Activated CD4-positive, alpha-beta T cell treated with anti-CD3 and anti-CD28 coated beads, Interleukin-2, amount 10 ng/mL, durations not matched to agents 7 days and 5 days (primary cell): ENCODE measurements at places on chromosomes 12 and 14.

DNA sequence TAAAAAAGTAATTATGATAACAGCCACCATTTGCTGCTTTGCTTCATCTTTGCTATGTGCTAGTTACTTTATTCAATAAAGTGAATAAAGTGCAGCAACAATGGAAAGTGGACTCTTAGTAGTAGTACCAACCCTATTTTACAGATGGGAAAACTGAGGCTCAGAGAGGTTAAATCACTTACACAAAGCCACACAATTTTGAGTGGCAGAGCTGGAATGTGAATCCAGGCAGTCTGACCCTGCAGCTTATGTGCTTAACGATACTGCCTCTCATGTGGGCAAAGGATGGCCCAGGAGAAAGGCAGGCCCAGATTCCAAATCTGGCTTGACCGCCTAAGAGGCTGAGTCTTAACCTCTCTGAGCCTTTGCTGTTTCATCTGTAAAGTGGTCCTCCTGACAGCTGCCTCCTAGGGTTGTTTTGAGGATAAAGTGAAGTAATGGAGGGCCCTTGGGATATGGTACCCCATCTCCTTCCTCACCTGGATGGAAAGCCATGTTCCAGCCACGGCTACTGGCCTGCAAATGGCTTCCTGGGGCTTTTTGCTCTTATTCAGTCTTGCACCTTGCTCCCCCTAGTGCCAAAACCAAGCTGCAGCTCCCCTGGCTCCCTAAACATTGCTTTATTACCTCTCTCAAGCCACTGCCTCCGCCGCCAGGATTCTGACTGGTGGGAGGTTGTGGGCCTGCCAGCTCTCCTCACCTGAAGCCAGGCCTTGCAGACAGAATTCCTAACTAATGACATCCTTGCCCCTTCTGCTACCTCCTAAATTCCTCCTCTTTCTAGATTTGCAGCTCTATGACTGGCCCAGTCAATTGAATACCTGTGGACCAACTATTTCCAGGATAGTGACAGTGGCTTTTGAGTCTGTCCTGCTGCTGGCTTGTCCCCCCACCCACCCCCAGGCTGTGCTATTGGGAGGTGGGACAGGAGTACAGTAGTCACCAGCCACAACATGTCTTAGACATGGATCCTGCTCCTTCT is 283.3 kb upstream of the PWP1 start:
- DNase-seq, result peak; percentile 76

GRCh38 chr12:44716711-44717110 is 159.4 kb downstream of the NELL2 start:
- DNase-seq, result no peak

DNA sequence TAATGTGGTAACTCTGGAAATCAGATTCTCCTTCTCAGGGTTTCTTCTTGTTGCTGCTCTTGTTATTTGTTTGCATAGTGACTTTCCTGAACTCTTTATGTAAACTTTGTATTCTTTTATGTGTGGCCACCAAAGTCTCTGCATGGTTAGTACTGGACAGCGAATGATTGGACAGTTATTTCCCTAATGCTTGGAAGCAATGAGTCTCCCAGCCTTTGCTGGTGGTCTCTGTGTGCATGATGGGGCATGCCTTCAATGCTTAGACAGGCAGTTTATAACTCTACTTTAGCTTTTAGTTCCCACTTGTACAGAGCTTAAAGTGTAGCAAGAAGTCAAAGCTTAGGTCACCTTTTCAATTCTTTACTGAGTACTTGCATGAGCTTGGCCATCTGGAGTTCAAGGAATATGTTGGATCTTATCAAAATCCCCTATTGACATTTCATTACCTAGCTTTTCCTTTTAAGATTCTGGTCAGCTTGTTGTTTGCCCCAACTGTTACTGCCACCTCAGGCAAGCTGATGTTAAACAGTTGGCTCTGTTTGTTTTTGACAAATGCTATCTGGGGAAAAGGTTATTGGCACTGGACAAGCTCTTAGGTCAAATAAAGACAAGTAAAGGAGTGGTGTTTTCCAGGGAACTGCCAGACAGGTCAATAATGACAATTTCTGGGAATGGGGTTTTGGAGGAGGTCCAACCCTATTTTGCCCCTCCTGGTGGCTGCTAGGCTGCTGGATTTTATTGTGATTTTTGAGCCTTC is 12.3 kb downstream of the CCDC91 start:
- DNase-seq, result no peak

DNA sequence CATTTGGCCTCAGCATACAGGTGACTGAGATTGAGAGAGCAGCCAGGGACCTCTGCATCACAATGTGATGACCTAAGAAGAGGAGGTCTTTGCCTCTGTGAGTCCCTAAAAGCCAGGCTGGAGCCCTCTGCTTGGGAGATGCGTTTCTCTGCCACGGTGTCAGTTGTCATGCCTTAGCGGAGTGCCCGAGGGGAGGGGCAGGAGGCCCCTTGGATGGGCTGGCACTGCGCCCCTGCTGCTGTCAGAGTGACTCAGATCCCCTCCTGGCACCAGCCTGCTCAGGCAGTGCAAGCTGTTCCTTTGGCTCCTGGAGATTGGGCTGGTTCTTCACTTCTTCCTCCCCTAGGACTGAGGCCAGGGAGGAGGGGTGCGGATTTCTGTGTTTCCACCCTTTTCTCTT is 64.9 kb upstream of the KCNA5 start:
- DNase-seq, result no peak

GRCh38 chr14:88005978-88006851 is 1.3 kb downstream of the GPR65 start:
- peak; percentile 83 for DNase-seq

- no peak for DNase-seq
Observed at GRCh38 chr12:118611295-118611694, 234.9 kb downstream of the SUDS3 start.

DNA sequence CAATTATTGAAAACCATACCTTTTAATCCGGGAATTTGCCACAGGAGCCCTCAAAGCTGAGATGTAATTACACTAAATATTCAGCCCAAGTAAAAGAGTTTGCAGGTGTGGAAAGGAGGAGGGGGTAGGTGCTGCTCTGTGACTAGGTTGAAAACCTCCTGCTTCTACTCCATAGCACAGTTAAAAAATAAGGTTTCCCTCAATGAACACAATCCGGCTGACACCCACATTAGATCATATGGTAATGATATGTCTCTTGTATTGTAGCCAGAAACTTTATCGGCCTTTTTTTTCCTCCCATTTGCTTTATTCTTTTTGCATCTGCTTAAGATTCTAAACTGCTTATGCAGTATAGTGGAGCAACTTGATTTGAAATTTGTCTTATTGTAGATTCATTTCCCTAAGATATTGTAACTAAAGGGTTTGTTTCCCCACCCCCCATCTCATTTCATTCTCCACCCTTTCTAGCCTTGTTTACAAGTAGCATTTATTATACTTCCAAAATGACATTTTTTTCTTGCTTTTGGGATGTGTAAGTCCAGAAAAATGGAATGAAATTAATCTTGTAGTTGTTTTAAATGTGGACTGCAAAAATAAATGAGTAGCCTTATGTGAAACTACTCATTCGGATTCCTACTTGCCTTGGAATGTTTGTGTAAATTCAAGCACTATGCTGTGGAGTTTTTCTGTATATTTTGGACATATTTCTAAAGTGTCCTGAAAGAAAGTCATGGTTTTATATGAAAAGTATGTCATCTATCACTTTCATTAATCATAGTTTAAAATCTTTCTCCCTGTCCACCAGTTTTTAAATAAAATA is at the start of gene DCN:
Gene DCN, minus strand, starts transcription at position 182 of the 820 bp plus-strand sequence. CDS start 4,265 bp downstream, outside the sequence.
- no peak for DNase-seq

GRCh38 chr12:28253161-28253641 is 62.9 kb downstream of the CCDC91 start:
- DNase-seq, result peak; percentile 28

GRCh38 chr12:88638388-88638787 is 58.1 kb upstream of the KITLG start:
- DNase-seq, result no peak

- no peak for DNase-seq
Observed at GRCh38 chr12:98870504-98870903, 225.4 kb downstream of the APAF1 start.

DNA sequence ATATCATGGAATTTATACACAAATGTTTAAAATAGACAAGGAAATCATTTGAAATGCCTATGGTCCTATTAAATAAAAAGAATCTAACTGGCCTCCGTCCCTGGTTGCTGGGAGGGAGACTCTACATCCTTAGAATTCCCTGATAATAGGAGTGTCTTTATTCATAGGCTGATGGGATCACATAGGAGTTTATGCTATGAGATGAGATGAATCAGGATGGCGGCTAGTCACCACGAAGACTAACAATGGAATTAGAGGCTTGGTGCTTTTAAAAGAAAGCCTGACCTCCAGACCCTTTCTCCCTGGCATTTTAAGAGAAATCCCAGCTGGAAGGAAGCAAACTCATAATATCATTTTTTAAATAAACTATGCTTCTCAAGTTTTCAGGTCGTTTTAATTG is 69.7 kb downstream of the SEC23A start:
- DNase-seq, result no peak

DNA sequence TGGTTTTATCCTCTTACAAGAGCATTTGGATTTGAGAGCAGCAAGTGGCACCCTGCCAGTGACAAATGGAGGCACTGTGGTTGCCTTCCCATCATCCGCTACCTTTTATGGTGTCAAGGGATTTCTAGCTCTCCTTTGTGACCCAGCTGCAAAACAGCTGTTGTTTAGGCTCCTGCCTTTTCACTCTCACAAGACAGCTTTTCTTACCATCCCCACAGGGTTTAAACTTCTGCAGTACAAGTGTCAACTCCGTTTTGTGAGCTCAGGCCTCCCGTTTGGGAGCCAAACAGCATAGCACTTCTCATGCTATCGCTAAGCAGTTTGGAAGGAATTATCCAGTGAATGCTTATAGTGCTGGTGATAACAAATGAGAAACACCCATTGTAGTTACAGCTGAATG is 331.4 kb downstream of the TMTC2 start:
- DNase-seq, result no peak

DNA sequence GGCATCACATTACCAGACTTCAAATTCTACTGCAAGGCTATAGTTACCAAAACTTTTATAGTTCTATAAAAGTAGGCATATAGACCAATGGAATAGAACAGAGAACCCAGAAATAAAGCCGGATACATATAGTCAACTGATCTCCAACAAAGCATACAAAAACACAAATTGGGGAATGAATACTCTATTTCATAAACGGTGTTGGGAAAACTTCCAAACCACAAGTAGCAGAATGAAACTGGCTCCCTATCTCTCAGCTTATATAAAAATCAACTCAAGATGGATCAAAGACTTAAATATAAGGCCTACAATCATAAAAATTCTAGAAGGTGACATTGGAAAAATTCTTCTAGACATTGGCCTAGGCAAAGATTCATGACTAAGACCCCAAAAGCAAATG is 187.9 kb upstream of the PLXNC1 start:
- no peak for DNase-seq

- DNase-seq, result no peak
Observed at GRCh38 chr12:69039911-69040310, 106.9 kb upstream of the CPM start.

DNA sequence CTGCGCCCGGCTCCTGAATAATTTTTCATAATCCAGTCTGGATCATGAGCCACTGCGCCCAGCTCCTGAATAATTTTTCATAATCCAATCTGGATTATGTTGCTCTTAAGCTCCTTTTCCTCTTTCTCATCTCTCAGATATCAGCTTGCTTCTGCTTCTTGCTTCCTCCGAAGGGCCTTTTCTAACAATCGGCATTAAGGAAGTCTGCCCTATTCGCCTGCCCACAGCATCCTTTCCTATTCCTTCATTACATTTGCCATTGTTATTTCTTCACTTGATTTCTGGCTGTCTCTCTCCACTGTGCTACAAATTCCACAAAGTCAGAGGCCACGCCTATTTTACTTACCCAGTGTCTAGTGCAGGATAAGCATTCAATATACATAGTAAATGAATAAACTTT is 83.5 kb downstream of the TTC7B start:
- no peak for DNase-seq

DNA sequence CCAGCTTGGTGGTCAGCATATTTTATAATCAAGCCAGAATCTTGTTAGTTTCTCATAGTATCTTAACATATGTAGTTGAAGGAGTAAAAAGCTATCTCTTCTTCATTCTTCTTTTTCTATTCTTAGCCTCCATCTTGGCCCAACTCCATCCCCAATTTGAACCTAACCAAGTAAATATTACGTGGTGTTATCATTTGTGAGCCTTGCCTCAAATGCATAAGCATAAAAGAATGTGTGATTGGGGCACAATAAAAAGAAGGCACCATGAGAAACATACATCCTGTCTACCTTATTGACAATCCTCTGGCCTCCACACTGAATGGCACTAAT is 181.4 kb upstream of the BMP4 start:
- no peak for DNase-seq

DNA sequence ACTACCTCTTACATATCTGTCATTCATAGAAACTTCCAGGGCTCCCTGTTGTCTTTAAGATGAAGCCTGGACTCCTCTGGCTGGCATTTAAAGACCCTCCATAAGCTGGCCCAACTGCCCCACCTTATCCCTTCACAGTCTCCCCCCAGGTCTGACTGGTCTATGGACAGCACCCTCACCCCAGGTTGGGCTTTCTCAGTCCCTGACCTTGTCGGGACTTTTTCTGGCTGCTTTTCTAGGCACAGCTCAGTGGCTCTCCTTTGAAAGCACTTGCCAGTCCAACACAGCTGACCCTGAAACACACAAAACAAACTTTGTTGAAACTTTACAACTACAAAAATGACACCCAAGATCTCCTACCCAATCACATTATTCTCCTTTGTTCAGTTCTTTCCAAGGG is 13.9 kb upstream of the MYH7 start:
- no peak for DNase-seq

- DNase-seq, result no peak
Observed at GRCh38 chr12:57389033-57389432, 41.8 kb downstream of the R3HDM2 start.

DNA sequence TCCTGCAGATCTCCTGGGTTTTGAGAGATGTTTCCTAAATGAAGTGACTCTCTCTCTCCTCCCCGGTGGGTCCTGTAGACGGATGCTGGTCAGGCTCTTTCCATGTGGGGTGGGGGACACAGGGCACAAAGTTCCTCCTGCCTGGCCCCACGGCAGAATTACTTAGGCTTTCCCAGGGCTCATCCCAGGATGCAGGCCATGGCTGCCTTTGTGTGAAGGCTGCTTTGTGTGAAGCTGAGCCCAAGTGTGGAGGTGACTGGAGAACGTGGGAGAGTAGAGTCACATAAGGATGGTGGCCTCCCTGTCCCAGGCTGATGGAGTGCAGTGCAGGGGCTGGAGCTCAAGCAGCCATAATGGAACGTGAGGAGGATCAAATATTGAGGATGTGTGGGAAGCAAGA is 200.2 kb downstream of the ADGRD1 start:
- DNase-seq, result no peak

- DNase-seq, result no peak
Observed at GRCh38 chr12:124655698-124656516, 88.5 kb upstream of the NCOR2 start.
